ENCODE measurements at places on chromosomes 12 and 14.
A peak's percentile ranks its signal among the peaks of the same experiment; 100 is the strongest.

- DNase-seq, result peak; percentile 63
Measured at GRCh38 chr12:6961695-6962284, 8.7 kb downstream of the PHB2 start.

DNA sequence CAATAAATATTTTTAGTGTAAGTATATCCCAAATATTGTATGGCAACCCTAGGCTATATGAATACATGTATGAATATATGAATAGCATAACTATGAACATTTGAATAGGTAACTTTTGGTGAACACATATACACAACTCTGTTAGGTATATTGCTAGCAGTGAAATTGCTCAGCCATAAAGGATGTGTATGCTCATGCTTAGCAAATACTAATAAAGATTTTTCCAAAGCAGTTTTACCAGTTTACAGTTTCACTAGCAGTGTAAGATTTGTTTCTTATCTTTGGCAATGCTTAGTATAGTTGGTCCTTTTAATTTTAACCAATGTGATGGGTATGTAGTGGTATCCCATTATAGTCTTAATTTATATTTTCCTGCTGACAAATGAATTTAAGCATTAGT, 5.3 kb upstream of the DAAM1 start:
- DNase-seq, result no peak

GRCh38 chr14:64940336-64940910, 2.1 kb downstream of the GPX2 start:
- no peak for DNase-seq

GRCh38 chr14:33364466-33364865, 425.8 kb downstream of the NPAS3 start:
- no peak for DNase-seq

DNA sequence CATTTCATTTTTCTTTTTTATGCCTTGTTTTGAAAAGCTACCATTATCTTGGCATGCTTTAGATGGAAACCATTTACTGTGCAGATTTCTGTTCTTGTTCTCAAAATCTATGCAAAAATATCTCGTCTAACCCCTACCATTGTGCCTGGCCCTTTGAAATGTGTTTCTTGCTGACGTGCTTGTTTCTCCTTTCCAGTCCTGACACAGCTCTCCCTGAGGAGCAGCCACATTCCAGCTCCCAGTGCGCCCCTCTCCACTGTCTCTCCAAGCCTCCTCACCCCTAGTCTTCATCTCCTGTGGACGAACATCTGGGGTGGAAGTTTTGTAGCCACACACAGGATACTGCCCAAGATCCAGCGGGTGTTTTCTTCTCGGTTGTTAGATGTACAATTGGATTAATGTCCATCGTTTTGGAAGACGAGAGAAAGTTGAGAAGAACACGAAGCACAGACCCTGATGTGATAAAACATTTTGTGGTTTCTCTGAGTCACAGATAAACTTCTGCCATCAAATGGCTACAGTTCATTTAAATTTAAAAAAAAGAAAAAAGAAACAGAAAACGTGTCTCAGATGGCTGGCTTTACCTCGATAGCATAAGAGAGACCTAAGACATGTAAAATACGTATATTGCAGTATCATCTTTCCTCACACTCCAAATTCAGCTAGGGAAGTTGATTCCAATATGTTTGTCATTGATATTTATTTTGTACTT, 21.9 kb upstream of the FGD4 start:
- DNase-seq, result no peak

GRCh38 chr12:50862316-50862715, 19.6 kb downstream of the TMPRSS12 start:
- DNase-seq, result no peak

DNA sequence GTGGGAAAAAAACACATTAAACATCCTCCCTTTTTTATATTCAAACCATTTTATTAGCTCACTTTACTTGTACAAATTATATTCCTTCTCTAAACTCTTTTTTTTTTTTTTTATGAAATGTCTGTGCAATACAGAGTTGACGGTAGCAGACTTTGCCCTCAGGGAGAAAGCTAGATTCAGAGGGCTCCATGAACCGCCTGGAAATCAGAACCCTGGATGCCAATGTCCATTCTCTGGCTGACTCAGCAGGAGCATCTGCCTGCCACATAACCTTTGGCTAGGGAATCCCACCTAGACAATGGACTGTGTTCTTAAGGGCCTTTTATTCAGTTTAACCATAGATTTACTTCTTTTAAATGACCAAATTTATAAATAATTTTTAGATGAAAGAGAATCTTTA, 467.0 kb downstream of the MDGA2 start:
- DNase-seq, result no peak

GRCh38 chr14:22565391-22565945, 23.6 kb downstream of the DAD1 start:
- no peak for DNase-seq

- no peak for DNase-seq
Measured at GRCh38 chr14:100567009-100567876, 20.0 kb downstream of the BEGAIN start.

DNA sequence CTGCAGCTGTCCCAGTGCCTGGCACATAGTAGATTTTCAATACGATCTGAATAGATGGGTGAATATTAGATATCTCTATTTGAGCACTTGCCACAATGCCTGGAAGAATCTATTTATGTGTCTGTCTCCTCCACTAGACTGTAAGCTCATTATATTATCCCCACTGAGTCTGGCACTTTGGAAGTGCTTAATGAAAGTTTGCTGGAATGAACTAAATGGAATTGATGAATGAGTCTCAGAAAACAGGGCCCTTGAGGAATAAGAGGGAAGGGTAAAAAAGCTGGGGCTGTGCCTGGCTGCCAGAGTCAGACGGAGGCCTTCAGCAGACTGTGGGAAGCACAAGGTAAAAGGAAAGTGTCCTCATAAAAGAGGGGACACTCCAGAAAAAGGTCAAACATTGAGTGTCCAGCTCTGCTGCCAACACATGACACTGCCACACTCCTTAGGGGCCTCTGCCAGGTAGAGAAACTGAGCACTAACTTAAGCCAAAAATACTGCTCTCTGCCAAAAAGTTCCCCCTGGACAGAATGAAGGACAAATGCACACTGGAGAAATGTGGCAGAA, 39.3 kb downstream of the GLT8D2 start:
- DNase-seq, result no peak

- DNase-seq, result no peak
Measured at GRCh38 chr14:35342489-35343010, 50.4 kb downstream of the PSMA6 start.

DNA sequence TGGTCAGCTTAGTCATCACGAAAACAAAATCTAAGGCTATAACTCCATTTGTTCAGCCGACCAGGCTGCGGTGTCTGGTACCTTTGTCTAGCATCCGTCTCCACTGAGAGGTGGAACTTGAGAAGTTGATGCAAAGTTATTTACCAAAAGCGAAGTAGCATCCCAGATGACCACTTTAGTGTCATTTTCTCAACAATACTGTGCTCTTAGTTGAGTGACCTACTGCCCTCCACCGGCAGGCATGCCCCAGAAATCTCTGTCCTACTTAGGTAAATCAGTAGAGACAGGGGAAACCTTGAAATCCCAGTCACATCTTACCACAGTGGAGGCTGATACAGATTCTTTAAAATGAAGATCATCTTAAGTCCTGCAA, 1.3 kb upstream of the ST8SIA1 start:
- no peak for DNase-seq

GRCh38 chr14:55070981-55071411, 19.5 kb downstream of the MAPK1IP1L start:
- no peak for DNase-seq

- peak; percentile 27 for DNase-seq
Measured at GRCh38 chr12:62210422-62210821, 49.8 kb upstream of the USP15 start.

DNA sequence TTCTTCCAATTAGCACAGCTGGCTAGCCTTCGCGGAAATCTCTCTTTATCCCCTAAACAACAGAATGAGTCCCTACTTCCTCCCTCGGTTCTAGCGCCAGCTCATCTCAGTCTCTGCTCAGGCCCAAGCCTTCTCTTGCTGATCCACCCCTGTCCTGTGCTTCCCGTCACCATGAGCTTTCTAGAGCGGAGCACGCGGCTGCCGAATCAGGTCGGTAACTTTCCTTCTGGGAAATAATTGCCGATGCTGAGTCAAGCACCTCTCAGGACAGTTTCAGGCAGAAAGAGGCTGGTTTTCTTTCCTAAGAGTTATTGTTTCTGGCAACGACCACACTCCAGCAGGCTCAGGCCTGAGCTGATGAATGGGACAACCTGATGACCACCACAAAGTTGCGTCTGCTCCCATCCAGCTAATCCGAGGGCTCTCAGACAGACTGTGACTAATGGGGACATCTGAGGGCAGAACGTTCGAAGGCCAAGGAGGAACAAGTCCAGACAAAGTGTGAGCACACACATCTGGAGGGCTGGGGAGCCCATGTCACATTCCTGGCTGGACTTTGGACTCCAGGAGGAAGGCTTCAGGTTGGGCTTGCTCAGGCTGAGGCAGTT, 13.6 kb upstream of the GPR68 start:
- no peak for DNase-seq

GRCh38 chr12:101719566-101719965, 19.7 kb downstream of the SYCP3 start:
- DNase-seq, result no peak

DNA sequence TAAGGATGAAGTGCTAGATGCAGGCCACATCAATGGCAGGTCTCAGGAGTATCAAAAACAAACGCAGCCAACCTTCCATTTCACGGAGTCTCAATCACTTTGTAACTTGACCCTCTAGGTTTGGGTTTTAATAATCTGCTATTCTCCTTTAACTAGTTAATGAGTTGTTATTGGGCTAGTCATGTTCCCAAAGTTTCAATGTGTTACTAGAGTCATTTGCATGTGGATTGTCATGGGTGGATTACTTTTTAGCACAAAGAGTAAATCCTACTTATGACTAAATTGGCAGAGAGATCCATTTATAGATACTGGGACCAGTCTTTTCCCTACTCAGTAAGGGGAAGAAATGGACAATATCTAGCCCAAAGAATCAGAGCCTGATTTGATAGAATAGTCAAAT, 151.0 kb downstream of the BCAT1 start:
- no peak for DNase-seq

DNA sequence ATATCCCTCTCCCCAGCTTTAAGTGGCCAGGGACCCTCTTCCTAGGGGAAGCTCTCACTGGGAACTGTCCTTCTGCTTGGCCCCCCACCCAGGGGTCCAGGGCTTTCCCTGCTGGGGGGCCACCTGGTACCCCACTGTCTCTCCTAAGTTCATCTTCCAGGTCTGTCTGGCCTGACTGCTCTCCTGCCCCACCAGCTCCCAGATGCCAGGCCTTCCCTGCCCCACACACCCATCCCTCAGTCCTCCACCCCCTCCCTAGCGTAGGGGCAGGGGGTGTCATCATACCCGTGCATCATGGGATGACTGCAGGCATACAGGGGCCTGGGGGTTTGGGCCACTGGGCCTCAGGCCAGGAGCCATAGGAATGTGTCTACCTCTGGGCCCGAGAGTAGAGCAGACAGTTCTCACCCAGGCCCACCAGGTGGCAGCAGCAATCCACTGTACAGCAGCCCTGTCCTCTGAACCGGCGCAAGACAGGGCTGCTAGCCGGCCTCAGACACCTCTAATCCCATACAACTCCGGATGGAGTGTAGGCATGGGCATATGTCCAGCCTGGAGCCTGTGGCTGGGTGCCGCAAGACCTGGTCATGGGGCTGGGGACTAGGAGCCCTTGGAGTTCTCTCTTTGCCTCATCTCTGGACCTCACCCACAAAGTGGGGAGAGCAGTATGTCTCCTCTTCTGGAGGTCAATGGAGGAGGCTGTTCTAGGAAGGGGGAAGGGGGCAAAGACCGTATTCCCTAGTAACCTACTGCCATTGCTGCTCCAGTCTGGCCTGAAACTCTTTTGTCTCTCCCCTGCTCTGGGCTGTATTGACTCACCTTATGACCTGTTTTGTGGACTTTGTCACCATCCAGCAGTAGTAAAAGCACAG, 10.0 kb upstream of the SMARCD1 start:
- DNase-seq, result peak; percentile 87

GRCh38 chr12:52566847-52567291, 6.8 kb downstream of the KRT74 start:
- no peak for DNase-seq

DNA sequence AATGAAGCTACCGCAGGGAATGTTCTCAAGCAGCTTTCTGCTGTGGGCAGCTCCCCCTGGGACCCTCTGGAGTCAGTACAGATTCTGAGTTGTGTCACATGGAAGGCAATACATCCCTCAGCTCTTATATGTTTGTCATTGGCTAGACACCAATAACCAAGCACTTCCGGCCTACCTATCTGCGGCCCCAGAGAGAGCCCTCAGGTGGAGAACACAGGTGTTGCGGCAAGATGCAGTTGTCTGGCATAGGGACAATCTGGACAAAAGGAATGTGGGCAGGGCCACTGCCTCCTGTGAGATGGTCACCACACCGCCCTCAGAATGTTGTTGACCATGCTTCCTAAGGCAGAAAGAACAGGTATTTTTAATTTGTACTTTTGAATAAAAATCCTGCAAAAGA, 118.7 kb downstream of the BRMS1L start:
- DNase-seq, result no peak

- DNase-seq, result no peak
Measured at GRCh38 chr14:70422538-70422937, 5.6 kb upstream of the SYNJ2BP start.

GRCh38 chr14:104080376-104081260, 4.9 kb upstream of the ASPG start:
- DNase-seq, result no peak

DNA sequence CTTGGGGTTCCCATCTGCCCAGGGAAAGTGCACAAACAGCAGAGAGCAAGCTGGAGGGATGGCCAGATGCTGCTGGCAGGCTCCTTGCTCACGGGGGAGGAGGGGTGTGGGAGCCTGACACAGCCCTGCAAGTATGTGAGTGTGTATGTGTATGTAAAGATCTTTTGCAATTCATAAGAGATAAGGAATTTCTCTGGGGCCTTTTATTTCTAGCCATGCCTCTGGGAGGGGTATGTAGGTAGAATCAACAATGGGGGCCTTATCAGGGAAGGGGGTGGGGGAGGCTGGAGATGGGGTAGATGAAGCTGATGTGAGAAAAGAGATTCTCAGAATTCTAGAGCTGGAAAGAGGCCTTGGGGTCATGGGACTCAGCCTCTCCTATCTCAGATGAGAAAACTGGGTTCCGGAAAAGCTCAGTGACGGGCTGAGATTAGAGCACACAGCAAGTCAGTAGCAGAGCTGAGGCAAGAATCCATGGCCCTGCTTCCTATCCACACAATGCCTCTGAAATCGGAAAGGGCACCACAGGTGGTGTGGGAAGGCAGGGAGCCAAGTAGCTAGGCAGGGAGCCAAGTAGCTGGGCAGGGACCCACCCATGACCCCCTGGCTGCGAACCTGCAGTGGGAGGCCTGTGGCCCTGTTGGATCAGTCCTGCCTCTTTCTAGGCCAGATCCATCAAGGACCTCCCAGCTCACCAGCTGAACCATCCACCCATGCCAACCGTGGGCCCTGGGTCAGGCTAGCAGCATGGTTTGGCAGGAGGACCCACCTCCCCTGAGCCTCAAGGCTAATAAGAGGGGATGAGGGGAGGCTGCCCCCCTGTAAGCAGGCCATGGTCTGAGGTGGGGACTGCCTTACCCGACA, 54.7 kb downstream of the PLEKHG3 start:
- no peak for DNase-seq

- no peak for DNase-seq
Measured at GRCh38 chr12:26823390-26823789, 9.6 kb downstream of the ITPR2 start.

- no peak for DNase-seq
Measured at GRCh38 chr12:9651265-9651729, 18.2 kb upstream of the CLEC2D start.

All from activated CD4-positive, alpha-beta T cell treated with anti-CD3 and anti-CD28 coated beads for 4 hours (primary cell).